Activated CD4-positive, alpha-beta memory T cell treated with anti-CD3 and anti-CD28 coated beads for 36 hours (primary cell): ENCODE measurements at places on chromosomes 6 and 20.

GRCh38 chr6:80215063-80215462 is 108.6 kb downstream of the BCKDHB start:
- DNase-seq = no peak

- peak; percentile 90 for DNase-seq
These were observed 48.7 kb downstream of the TMEM242 start for GRCh38 chr6:157274471-157275226.

- DNase-seq = no peak
These were observed 1.1 kb upstream of the RNF182 start for GRCh38 chr6:13923527-13924145.

DNA sequence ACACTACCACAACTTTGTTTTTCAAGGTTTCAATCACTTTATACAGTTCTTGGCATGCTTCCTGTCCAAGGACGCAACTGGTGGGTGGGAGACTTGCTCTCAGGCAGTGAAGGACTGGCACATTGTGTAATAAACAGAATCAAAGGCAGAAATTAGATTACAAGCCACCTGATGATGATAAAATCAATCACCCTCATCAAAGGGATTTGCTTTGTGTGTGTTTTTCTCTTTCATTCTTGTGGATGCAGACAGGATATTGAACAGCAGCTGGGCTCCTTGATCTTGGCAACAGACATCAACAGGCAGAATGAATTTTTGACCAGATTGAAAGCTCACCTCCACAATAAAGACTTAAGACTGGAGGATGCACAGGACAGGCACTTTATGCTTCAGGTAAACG is 71.4 kb downstream of the MTFR2 start:
- no peak for DNase-seq
